Stomach (tissue), 19 donors: ENCODE measurements at places on chromosomes 1 and 21. TPM values are rescaled to one million over a fixed set of nuclear protein-coding genes. Genes with fewer than 3 reads are reported as not detected.

DNA sequence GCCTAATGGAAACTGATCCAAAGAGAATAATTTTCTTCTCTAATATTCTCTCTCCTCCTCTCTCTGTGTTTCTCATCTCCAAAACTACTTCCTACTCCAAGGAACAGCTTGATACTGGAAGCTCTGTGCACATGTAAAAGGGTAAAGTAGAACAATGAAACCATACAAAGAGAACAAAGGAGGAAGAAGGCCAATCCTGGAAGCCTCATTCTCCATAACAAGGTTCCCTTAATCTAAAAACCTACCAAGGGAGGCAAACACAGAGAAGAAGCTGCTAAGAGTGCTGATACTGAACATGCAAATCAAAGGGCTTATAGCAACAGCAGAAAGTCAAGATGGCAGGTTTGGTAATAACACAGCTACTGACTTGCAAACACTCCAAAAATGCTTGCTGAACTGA, 44.4 kb downstream of the SIPA1L2 start:
- H3K27ac ChIP-seq, result no peak overlapping the region
- no peaks in the 10 kb centered on the region for H3K36me3 ChIP-seq
- no peak overlapping the region for H3K4me3 ChIP-seq
- H3K27me3 ChIP-seq, result no peaks in the 10 kb centered on the region

DNA sequence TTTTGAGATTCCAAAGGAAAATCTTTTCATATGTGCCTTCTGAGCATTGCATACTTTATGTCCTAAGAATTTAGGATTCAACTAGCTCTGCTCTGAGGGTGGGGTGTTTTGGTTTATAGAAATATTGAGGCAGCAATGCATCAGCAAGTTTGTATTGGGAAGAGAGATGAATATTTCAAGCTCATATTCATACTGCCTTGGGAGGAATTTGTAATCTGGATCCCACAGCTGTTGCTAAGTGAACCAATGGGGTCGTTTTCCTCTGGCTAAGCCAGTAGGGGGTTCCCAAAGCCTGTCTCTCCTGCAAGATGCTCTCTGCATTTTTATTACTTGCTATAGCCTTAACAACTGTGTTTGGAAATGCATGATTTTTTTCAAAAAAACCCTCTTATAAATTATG, 130.6 kb downstream of the SNX7 start:
- DNase-seq, result peak; percentile 29
- H3K27ac ChIP-seq, result no peak overlapping the region
- H3K36me3 ChIP-seq, result no peaks in the 10 kb centered on the region

GRCh38 chr1:67368046-67368514, 60.4 kb downstream of the IL12RB2 start:
- H3K36me3 ChIP-seq, result no peaks in the 10 kb centered on the region

GRCh38 chr1:78177708-78178270, 132.0 kb downstream of the GIPC2 start:
- H3K27ac ChIP-seq, result no peak overlapping the region
- no peaks in the 10 kb centered on the region for H3K36me3 ChIP-seq
- H3K4me1 ChIP-seq, result no peaks in the 10 kb centered on the region
- H3K4me3 ChIP-seq, result no peak overlapping the region
- no peaks in the 10 kb centered on the region for H3K27me3 ChIP-seq

The RBP7 gene
- not detected for total RNA-seq

The FCAMR gene
- total RNA-seq, result not detected

- no peaks in the 10 kb centered on the region for H3K27me3 ChIP-seq
- peaks cover 33% of the 10 kb centered on the region for H3K4me1 ChIP-seq
- H3K4me3 ChIP-seq, result no peak overlapping the region
- peak overlapping the region; percentile 79 for H3K27ac ChIP-seq
- no peak for DNase-seq
Observed at GRCh38 chr1:21955501-21956281, 18.6 kb upstream of the HSPG2 start.
